ENCODE measurements at places on chromosomes 2 and 18.

GRCh38 chr2:222049946-222050345, 248.9 kb downstream of the PAX3 start:
- no peak for DNase-seq

GRCh38 chr2:123715467-123715982, 309.6 kb upstream of the CNTNAP5 start:
- DNase-seq = no peak

DNA sequence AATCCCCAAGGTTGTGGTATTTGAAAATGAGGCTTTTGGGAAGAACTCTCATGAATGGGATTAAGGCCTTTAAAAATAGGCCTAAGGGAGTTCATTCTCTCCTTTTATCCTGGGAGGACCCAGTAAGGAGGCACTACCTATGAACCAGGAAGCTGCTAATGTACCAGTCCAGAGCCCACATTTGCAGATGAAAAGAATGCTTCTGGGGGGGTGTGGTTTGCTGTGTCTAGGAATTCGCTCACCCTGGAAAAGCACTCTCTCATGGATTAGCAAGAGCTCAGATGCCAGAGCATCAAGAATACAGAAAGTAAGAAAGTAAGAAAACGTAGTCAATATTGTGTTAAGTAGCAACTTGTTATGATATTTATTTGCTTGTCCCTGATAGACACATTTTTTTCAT, 785.7 kb upstream of the GYPC start:
- DNase-seq = no peak

- DNase-seq = no peak
Measured at GRCh38 chr2:126902859-126903258, 4.2 kb downstream of the TEX51 start.

DNA sequence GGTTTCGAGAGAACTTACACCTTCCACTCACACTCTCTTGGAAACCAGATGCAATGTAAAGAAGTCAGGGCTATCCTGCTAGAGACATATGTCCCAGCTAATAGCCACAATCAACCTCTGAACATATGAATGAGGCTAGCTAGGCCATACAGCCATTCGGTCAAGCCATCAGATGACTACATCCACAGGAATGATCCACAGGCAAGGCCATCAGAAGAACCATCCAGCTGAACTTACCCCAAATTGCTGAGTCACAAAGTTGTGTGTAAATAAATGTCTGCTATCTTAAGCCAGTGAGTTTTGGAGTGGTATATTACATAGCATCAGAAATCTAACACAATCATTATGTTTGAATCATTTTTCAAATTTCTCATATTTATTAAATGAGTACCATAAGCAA, 5.2 kb upstream of the SPAST start:
- DNase-seq = no peak

DNA sequence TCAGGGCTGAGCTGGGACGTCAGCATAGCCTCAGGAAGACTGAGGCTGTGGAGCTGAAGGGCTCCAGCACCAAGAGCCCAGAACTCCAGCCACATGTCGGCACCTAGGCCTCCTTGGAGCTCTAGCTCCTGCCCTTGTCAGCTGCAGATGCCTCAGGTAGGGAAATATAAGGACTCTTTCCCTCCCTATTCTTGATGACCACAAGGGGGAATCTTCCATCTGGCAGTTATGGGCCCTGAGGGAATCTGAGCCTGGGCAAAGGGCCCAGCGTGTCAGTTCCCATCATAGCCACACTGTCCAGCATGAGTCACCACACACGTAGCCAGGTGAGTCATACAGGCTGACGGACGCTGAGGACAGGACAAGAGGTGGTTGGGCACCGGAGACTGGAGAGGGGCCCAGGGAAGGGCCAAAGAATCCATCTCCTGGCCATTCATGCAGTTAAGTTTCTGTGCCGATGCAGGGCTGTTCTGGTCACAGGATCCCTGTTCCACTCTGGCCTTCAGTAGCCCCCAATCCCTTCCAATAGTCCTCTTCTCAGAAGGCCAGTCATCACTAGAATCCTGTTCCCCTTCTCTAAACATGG, 1.8 kb downstream of the MPV17 start:
- DNase-seq = no peak

DNA sequence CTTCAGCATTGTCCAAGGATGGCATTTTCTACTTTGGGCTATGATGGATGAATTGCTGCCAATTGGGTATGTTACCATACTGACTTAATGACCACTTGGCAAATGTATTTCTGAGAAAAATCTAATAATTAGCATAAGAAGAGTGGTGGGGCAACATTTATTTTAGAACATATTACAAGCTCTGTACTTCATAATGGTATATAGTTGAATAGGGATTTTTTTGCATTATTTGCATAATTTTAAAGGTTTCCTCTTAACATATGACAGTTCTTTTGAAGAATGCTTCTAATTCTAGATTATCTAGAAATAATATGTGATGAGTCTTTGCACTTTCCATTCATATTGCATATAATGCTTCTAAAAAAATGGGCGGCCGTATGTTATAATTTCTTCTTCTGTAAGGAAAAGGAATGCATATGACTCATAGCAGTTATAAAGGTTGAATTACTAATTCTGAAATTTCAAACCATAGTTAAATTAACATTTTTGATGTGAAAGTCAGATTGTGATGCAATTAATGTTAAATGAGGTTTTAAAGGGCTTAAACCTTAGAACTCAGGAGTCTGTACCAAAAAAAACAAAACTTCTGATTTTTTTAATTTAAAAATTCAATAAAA, 1652.3 kb upstream of the SLC39A10 start:
- no peak for DNase-seq

- DNase-seq = no peak
Measured at GRCh38 chr2:12533337-12534005, 183.3 kb upstream of the TRIB2 start.

GRCh38 chr18:39795350-39795749, 2159.7 kb upstream of the PIK3C3 start:
- DNase-seq = no peak

DNA sequence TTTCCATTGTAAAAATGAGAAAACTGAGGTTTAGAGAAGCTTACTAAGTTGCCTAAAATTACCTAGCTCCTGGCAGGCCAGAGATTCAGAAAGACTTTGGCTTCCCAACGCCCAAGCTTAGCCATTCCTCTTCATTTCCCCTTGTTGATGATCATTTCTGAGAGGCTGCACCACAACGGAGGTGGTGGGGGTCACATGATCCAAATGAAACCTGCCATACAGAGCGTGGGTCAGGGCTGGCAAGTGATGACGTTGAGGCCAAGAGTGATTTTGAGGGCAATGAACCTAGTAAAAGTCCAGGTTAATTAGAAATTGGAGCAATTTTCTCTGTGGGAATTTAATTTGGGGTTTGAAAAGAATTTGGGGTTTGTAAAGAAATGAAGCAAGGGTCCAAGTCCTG, 109.9 kb downstream of the TMEM182 start:
- DNase-seq = no peak
